ENCODE measurements at places on chromosomes 5 and 9.
A peak's percentile ranks its signal among the peaks of the same experiment; 100 is the strongest.

DNA sequence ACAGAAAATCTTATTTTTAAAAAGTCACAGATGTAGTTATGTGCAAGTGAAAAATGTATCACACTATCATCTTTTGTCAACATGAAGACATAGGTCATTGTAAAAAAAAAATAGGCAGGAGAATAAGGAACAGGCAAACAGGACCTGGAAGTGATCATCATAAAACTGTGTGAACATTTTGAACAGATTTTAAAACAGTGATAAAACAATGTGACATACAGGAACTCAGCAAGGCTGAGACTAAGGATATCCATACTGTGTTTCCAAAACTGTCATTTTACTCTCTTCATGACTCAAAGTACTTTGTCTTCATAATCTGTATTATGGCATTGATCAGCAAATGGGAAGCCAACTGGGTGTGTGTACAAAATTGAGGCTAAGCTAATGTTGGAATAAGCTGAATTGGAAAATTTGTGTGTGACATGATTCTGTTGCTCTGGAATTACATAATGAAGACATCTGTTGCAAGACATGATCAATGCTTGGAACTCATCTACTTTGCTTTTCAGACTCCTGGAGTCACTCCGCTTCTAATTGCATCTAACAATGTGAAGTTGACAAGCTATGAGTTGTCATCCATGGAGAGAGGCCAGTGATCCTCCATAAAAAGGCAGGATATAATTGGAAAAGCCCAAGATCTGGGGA is 978.7 kb upstream of the NUDT12 start:
- no peak for DNase-seq

GRCh38 chr5:106397700-106398099 is 1273.0 kb downstream of the EFNA5 start:
- peak; percentile 88 for DNase-seq

- DNase-seq: no peak
Observed at GRCh38 chr9:121439711-121440664, 59.7 kb downstream of the GGTA1 start.

DNA sequence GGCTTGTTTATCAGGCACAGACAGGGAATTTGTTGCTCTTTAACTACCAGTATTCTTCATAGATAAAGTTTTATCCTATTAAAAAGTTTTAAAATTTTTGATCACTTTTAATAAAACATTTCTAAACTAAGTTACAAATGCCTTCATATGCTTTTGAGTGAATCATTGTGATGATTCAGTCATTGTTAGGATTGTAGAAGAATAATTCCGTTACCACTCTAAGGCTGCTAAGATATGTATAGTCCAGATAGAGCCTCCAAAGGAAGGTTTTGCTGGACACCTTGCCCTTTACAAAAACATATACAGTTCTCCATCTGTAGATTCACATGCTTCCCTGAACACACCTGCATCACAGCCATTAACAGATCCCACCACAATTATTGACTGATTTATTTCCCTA is 233.7 kb downstream of the SPOCK1 start:
- no peak for DNase-seq

DNA sequence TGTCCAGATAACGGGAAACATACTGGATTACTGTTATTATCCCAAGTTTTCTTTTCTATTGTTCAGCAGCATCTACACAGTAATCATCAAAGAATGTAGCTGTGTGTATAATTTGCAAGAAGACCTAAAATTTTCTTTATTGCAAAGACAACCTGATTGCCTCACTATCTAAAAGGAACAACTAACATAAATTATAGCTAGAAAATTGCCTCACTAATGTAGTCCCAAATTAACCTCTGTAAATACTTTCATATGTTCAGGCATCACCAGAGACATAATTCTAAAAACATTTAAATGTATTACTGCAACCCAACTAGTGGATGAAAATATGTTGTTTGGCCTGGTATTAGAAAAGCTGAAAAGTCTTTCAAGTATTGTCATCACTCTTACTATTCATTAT is 275.4 kb downstream of the CDH12 start:
- DNase-seq: no peak

GRCh38 chr9:35695943-35696401 is 6.2 kb upstream of the TPM2 start:
- DNase-seq: no peak

DNA sequence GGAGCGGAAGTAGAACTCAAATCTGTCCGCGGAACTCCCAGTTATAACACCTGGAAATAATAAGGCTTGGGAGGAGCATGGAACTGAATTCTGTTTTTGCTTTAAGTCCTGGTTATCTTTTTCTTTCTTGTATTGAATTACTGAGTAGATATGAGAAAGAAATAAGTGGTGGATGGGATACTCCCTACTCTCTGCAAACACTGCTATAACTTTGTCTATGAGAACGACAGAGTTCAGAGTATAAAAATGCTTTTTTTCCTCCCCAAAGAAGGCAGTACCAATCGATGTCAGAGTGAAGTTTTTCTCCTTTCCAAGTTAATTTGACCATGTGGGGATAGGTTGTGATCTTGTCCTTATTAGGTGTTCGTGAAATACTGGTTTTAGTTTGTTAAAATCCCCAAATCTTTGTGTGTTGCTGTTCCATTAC is 1.2 kb downstream of the RIC1 start:
- DNase-seq: no peak

- no peak for DNase-seq
Observed at GRCh38 chr5:3186736-3187405, 408.8 kb upstream of the IRX1 start.

DNA sequence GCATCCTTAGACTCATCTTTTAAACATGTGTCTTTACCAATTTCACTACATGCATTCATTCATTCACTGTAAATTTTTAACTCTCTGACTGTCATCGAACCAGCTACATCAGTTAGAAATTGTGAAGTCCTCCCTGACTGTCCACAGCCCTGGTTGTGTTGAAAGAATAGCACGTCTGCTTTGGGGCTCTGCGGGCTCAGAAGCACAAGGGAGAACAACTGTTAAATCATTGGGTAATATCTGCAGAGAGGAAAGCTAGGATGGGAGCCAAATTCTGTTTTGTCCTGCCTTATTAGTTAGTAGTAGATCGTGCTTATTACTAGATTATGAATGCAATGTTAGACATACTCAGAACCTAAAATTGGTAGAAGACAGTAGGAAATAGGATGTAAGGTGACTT is 26.3 kb upstream of the FAM120AOS start:
- DNase-seq: no peak

DNA sequence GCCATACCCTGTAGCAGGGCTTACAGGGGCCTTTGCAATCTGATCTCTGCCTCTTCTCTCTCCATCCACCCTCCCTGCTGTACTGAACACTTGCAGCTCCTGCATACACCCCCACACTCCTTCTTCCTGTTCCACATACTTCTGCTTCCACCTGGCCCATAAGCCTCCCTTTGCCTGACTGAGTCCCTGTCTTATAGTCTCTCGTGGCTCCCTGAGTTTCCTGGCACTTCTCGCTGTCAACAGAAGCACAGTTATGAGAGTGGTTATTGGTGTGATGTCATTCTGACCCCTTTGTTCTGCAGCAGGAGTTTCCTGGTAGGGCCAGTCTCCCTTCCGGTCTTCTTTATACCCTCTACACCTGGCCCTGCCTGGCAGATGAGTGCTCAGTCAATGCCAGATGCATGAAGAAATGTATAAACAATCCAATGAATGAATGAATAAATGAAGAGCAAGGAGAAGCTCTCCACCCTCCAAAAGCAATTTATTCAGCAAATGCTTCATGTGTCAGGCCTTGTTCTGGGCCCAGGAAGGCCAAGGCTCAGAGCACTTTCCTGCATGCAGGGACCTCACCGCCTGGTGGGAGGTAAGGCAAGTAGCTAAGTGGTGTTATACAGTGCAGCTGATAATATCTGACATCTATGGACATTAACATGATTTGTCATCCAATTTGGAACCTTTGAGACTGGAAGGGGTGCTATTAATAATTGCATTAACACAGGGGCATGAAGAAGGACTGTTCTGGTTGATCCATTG is 20.5 kb upstream of the CSF1R start:
- no peak for DNase-seq

DNA sequence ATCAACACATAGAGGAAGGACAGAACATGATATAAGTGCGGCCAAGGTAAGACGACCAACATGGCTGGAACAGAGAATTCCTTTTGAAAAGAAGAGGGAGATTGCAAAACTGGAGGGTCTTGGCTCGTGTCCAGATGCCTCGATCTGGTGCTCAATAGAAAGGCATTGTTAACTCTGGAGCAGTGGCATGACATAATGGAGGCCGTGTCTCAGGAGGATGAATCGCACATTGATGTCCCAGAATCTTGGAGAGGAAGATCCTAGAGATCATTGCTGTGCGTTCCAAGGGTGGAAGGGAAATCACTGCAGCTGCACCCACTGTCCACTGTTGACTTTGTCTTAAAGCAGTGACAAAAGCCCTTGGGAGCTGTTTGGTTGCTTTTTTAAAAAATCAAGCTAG is 30.9 kb downstream of the GRAMD2B start:
- no peak for DNase-seq

DNA sequence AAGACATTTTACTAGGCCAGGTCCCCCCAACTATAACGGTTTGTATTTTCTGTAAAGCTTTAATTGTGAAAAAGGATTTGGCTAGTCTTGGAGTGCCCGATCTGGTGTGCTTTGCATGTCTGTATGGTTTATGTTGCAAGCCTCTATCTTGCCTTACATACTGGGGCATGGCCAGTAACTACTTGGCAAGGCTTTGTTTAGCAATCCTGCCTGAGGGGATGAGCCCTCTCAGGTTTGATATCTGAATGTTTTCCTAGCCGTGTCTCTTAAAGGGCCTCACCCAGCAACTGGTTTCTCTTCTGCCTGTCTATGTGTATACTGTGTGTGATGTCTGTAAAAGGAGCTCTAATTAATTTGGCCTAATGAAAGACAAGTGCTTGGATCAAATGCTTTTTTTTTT is 61.3 kb upstream of the SPINK5 start:
- no peak for DNase-seq

GRCh38 chr5:56501781-56502557 is 268.8 kb upstream of the ANKRD55 start:
- DNase-seq: no peak

DNA sequence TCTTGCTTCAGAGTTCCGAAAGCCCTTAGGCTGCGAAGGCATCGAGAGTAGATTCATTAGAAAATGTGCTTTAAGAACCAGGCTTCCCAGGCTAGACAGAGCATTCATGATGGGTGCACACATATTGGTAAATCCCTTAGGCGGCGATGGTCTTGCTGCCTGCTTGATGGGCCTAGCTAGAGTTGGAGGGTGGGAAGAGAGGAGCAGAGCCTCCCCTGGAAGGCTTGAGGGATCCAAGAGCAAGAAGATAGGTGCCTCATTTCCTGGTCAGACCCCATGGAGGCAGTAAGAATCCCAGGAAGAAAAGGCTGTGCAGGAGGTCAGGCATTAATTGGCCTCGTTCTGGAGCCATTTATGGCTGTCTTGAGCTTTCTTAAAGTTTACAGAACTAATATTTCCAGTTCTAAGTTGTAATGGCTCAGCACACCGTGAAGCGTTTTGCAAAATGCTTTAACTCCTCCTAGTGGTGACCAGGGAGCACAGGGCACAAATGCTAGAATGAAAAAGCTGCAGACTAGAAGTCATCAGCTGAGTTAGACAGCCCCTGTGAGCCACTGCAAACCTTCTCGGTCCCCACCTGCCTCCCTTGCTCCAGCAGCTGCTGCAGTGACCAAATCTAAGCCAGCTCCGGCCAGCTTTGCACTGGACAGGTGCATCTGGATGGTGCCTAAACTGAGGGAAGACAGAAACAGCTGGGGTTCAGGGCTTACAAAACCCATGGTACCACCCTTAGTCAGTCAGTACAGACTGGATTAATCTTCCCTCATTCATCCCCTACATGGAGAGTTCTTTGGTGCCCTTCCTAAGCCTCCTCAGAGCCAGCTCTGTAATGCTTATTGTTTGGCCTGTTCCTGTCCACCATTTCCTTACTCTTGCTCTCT is 14.7 kb downstream of the SLC45A2 start:
- DNase-seq: no peak

DNA sequence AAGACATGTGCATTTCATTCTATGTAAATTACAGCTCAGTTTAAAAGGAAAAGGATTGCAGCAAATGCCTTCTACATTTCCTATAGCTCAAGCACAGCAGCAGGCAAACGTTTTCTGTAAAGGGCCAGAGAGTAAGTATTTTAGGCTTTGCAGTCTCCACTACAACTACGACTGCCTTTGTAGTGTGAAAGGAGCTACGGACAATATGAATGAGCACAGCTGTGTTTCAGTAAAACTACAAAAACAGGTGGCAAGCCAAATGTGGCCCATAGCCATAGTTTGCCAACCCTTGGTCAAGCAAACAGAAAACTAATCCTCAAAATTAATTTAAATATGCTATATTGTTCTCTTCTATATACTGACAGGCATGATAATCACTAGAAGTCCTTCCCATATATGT is 7.2 kb downstream of the PTBP3 start:
- DNase-seq: no peak

GRCh38 chr5:95835682-95836385 is 13.3 kb upstream of the GLRX start:
- no peak for DNase-seq

DNA sequence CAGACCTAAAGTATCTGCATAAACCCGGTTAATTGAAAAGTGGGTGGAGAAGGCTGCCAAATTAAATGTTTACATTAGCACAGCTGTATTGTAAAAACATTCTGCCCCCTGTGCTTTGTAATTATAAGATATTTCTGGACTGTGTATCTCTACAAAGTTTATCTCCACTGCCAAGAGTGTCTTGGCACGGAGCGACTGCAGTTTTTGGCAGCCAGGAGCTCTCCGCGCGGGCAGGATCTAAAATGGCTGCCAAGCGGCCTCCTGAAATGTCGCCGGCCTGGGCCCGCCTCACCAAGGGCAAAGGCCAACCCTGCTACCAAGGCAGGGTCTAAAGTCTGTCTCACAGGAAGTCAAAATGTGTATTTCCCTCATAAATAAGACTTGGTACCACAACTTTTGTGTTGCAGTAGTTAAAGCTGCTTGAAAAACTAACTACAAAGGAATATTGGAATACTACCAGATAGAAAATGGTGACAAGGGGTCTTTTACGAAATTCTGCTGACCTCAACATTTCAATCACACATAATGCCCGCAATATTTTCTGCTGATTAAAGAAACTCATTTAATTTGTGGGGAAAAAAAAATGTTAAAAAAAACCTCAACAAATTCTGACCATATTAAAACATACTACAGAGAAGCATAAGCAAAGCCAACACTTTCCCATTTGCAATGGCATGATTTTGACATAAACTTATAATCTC is 110.4 kb downstream of the NFIB start:
- no peak for DNase-seq

- DNase-seq: no peak
Observed at GRCh38 chr5:53507013-53507412, 26.6 kb downstream of the FST start.

DNA sequence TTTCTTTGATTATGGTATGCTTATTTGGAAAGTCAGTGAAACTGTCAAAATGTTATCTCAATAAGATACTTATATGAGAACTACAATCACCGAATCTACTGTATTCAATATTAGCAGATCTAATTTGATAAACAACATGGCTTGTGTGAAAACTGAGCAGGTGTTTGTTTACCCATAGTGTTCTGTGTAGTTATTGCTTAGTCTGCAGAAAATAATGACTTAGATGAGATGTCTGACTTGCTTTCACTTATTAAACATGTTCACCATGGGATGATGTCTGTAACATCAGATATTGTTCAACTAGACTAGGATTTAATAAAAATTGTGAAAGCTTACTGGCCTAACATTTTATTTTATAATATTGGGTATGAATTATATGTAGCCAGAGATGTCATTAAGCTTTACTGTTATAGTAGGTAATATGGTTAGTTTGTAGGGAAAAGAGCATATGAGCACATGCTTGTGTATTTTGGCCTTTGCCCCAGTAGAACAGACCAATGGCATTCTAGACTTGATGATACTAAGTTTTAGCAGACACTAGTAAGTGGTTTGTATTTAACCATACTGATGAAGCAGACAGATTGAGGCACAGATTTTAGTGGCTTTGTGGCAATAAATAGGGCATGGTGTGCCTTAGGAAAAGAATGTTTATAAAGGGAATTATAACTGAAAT is 16.4 kb downstream of the SUB1 start:
- DNase-seq: no peak

Measured in BJ (cell line).